ENCODE measurements at places on chromosomes 12 and 14.
A peak's percentile ranks its signal among the peaks of the same experiment; 100 is the strongest.

DNA sequence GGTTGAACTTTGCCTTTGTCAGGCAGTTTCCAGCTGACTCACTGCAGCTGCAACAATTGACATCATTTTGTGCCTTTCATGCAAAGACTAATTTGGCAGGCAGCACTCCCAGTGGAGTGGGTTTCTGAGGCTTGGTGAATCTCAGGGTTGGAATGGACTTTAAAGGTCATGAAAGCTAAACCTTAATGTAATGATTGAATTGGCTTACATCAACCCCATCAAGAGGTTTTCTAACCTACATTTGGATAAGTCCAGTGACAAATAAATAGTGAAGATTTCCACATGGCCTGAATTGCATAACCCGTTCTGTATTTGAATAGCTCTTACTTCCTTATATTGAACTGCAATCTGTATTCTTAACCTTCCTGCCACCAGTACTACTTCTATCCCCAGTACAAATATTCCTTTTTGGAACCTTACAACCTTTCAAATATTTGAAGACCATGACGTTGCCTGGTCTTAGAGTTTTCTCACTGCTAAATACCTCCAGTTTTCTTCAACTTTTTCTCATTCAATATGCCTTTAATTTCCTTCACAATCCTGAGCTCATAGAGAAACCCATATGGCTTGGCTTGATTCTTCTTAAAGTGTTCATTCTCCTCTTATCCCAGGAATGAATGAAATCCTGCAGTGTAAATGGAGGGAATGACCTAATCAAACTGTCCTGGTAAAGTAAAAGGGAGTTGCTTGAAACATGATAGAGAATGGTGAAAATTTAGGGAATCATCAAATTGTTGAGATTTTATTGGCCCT lies 168.1 kb upstream of the NOVA1 start:
- DNase-seq, result no peak

DNA sequence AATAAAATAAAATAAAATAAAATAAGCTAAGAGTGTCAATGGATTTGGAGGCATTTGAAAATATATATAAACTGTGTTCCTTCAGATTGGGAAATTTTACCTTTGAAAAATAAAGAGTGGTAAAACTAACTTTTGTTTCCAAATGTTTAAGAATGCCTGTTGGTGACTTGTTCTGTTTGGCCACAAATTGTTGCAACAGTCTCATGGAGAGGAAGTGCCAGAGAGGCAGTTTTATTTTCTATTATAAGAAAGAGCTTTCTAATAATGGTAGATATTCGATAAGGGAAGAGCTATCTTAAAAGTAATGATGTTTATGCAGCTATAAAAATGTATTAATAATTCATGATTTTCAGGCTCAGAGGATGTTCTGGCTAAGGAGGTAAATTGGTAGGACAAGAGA lies 68.8 kb upstream of the MDGA2 start:
- no peak for DNase-seq

- DNase-seq, result no peak
Measured at GRCh38 chr14:41960281-41960680, 353.6 kb downstream of the LRFN5 start.

DNA sequence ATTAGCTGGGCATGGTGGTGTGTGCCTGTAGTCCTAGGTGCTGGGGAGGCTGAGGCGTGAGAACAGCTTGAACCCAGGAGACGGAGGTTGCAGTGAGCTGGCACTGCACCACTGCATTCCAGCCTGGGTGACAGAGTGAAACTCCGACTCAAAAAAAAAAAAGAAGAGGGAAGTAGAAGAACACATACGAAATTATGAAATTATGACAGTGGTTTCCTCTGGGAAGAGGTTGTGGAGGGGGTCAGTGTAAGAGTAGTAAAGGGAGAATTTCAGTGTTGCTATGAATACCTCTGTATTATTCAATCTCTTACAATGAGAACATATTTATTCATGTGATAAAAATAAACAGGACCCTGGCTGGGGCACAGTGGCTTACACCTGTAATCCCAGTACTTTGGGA lies 24.7 kb upstream of the CSRNP2 start:
- DNase-seq, result no peak

DNA sequence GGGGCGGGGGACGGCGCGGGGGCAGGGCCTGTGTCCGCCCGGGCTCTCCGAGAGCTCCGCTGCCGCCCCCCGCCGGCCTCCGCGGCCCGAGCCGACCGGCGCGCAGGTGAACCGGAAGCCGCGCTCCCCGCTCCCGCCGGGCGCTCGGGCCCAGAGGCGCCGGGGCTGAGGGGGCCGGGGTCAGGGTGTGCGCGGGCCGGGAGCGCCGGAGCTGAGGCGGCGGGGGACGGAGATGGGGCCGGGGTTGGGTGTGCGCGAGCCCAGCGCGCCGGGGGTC lies 431 bp downstream of the HIP1R start:
- DNase-seq, result peak; percentile 82

DNA sequence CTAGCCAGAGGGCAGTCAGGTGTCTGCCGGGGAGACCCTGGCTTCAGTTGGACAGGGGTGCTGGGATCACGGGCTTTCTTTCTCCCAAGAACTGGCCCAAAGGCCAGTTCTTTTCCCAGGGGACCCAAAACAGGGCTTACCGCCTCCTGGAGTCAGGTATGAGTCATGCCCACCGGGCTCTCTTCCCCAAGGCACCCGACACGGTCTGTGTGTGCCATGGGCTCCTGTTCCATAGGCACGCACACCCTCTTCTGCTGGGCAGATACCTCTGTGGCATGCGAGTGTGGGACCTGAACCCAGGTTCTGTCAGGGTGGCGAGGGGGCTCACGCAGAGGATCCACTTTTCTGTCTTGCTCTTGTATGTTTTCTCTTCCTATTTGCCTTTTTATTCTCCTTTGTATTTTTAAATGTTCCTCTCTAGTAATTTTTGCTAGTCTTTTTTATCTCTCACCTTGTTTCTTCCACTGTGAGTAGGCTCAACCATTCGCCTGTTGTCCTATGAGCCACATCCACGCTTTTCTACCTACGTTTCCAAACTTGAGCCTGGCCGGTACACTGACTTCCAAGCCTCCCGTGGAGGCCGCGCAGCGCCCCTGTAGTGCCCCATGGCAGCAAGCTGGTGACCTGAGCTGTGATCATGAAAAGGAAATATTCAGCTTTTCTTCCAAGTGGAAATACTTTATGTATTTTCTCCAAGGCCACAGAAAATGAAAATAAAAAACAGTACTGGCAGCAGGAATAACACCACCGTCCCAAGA lies 362.2 kb downstream of the CACNA1C start:
- DNase-seq, result no peak

GRCh38 chr14:96806836-96807235 lies 9.7 kb downstream of the VRK1 start:
- DNase-seq, result no peak

All from iPS-NIHi11 (cell line).